ENCODE measurements at places on chromosomes 3 and 15. TPM values are rescaled to one million over a fixed set of nuclear protein-coding genes. Genes with fewer than 3 reads are reported as not detected.

The TICRR gene
- 0.14 TPM for total RNA-seq

The MINAR1 gene
- 0.36 TPM for total RNA-seq

The CSPG5 gene
- total RNA-seq: 2.3 TPM

The RLBP1 gene
- total RNA-seq: 6.6 TPM

The GNAT1 gene
- total RNA-seq: not detected

The TRANK1 gene
- total RNA-seq: 8.6 TPM

The CMTM8 gene
- not detected for total RNA-seq

The EBLN2 gene
- total RNA-seq: 2.9 TPM

The CTSH gene
- 96.7 TPM for total RNA-seq

The ASB14 gene
- not detected for total RNA-seq

The CLN6 gene
- 17.4 TPM for total RNA-seq

The A4GNT gene
- not detected for total RNA-seq

The CXCR6 gene
- 0.95 TPM for total RNA-seq

- no peaks in the 10 kb centered on the region for H3K36me3 ChIP-seq
- H3K4me3 ChIP-seq: no peak overlapping the region
- no peak overlapping the region for H3K27ac ChIP-seq
Observed at GRCh38 chr15:94280301-94280700, 48.9 kb downstream of the MCTP2 start.

GRCh38 chr15:82950746-82951370 lies 1.7 kb downstream of the HOMER2 start:
- H3K4me3 ChIP-seq: no peak overlapping the region
- H3K36me3 ChIP-seq: no peaks in the 10 kb centered on the region

GRCh38 chr3:43062040-43062563 lies 43.8 kb downstream of the POMGNT2 start:
- no peaks in the 10 kb centered on the region for H3K4me1 ChIP-seq
- H3K36me3 ChIP-seq: peaks cover 12% of the 10 kb centered on the region
- H3K4me3 ChIP-seq: no peak overlapping the region
- no peak overlapping the region for H3K27ac ChIP-seq
- no peaks in the 10 kb centered on the region for H3K27me3 ChIP-seq
- no peak for DNase-seq

DNA sequence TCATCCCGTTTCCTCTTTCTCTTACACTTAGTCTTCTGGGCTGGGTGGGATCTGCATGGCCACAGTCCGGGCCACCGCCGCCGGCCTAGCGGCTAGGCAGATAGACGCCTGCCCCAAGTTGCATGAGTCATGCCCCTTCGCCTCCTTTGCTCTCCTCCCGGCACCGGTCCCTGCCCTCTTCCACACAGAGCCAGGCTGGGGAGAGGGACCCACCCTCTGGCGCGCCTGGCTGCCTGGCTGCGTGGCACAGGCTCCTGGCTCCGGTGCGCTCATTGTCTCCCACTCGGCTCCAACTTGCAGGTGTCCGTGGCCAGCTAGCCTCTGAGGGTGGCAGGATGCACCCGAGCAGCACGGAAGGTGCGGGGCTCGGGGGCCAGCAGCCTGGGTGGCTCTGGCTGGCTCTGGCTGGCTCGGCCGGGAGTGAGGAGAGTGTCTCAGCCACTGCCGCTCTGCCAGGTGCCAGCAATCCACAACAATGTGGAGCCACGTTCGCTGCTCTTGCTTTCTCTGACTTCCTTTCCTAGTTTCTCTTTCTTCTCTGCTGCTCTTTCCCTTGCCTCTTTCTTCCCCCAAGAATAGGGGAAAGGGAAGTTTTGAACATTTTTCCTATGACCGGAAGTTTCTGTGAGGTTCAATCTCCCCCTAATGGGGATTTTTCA lies 22.4 kb upstream of the MTHFS start:
- no peaks in the 10 kb centered on the region for H3K36me3 ChIP-seq
- H3K27ac ChIP-seq: no peak overlapping the region
- H3K4me3 ChIP-seq: no peak overlapping the region
- H3K27me3 ChIP-seq: no peaks in the 10 kb centered on the region

- no peak overlapping the region for H3K27ac ChIP-seq
- no peak overlapping the region for H3K4me3 ChIP-seq
- no peaks in the 10 kb centered on the region for H3K36me3 ChIP-seq
- DNase-seq: no peak
- no peaks in the 10 kb centered on the region for H3K4me1 ChIP-seq
- no peaks in the 10 kb centered on the region for H3K27me3 ChIP-seq
Observed at GRCh38 chr15:47363653-47364052, 353.7 kb upstream of the SEMA6D start.

- H3K36me3 ChIP-seq: no peaks in the 10 kb centered on the region
- H3K4me1 ChIP-seq: no peaks in the 10 kb centered on the region
- H3K4me3 ChIP-seq: no peak overlapping the region
- no peak overlapping the region for H3K27ac ChIP-seq
- no peak for DNase-seq
- no peaks in the 10 kb centered on the region for H3K27me3 ChIP-seq
Observed at GRCh38 chr3:52014613-52015012, 18.9 kb upstream of the RPL29 start.

DNA sequence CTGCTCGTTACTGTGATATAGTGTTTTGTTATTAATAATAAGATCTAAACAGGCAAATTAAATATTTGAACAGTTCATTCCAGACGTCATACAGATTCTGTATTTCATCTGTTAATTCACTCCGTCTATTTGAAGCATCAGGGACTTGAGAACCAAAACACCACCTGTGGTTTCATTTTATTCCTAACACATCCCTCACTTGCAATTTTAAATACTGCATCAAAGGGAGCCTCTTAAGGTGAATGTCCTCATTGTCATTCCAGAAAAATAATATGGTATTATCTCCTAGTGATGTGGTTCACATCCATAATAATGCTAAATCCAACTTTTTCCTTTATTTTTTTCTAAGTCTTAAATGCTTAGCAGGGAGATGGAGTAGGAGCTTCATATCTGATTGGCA lies 1390.9 kb upstream of the CADM2 start:
- H3K36me3 ChIP-seq: no peaks in the 10 kb centered on the region
- H3K27me3 ChIP-seq: no peaks in the 10 kb centered on the region
- no peaks in the 10 kb centered on the region for H3K4me1 ChIP-seq
- DNase-seq: no peak
- no peak overlapping the region for H3K4me3 ChIP-seq
- H3K27ac ChIP-seq: no peak overlapping the region

- no peaks in the 10 kb centered on the region for H3K27me3 ChIP-seq
- no peak overlapping the region for H3K4me3 ChIP-seq
- DNase-seq: no peak
- peak overlapping the region; percentile 62 for H3K27ac ChIP-seq
- no peaks in the 10 kb centered on the region for H3K36me3 ChIP-seq
Observed at GRCh38 chr15:63194302-63194701, 4.9 kb downstream of the RAB8B start.

DNA sequence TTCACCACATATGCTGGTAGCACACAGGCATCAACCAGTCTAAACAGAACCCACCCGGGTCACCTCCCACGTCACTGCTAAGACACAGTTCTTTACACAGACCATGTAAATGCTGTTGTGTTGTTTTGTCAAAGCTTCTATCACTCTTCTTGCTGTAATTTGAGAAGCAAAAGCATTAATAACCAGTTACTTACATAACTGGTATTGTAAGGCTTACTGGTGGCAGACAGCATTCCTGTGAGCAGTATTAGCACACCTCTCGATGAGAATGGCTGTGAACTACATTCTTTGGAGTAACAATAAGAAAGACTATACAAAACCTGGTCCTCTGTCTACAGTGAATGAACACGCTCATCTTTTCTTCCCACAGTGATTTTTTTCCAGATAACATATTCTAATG lies 479.2 kb downstream of the LPP start:
- no peak overlapping the region for H3K4me3 ChIP-seq
- no peaks in the 10 kb centered on the region for H3K27me3 ChIP-seq
- no peaks in the 10 kb centered on the region for H3K36me3 ChIP-seq
- no peak for DNase-seq

DNA sequence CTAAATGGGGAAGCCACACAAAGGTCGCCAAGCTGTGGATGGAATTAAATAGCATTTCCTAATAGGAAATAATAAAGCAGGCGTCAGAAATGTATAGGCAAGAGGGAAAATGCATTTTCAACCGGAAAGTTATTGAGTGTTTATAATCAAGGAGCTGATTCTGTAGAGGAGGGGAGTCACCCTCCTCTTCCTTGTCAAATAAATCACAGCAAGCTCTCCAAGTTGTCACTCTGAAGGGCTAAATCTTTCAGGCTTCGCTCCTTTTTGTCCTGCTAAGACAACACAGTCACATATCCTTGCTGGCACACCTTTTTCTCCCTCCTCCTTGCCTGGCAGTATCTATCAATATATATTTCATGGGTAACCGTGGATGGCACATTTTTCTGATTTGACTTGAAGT lies 338.4 kb downstream of the SATB1 start:
- no peak overlapping the region for H3K27ac ChIP-seq
- peaks cover 14% of the 10 kb centered on the region for H3K4me1 ChIP-seq
- no peak for DNase-seq

GRCh38 chr3:63642488-63642887 lies 10.0 kb upstream of the SNTN start:
- no peaks in the 10 kb centered on the region for H3K4me1 ChIP-seq
- no peaks in the 10 kb centered on the region for H3K36me3 ChIP-seq
- H3K4me3 ChIP-seq: no peak overlapping the region
- H3K27ac ChIP-seq: no peak overlapping the region

- no peaks in the 10 kb centered on the region for H3K27me3 ChIP-seq
- no peak overlapping the region for H3K4me3 ChIP-seq
- H3K4me1 ChIP-seq: no peaks in the 10 kb centered on the region
- DNase-seq: no peak
Observed at GRCh38 chr3:177378168-177378567, 180.9 kb upstream of the TBL1XR1 start.

DNA sequence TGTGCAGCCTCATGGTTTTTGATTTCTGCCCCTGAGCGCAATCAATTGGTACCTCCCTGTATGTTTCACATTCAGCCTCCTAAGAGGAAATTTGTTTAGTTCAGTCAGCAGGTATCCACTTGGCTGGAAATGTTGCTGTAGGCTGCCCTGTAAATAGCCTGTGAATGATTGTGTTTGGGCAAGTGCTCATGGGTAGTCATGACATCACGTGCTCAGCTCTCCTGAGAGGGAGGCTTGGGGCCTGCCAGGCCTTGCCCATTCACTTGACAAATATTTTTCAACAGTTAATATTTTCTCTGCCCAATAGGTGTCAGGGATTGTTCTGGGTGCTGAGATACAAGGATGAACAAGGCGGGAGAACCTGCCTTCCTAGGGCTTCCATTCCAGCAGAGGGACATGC lies 13.3 kb downstream of the HRH1 start:
- no peaks in the 10 kb centered on the region for H3K27me3 ChIP-seq
- no peak overlapping the region for H3K27ac ChIP-seq
- H3K4me3 ChIP-seq: no peak overlapping the region
- no peaks in the 10 kb centered on the region for H3K36me3 ChIP-seq

- H3K36me3 ChIP-seq: no peaks in the 10 kb centered on the region
- peaks cover 49% of the 10 kb centered on the region for H3K4me1 ChIP-seq
- H3K27ac ChIP-seq: peak overlapping the region; percentile 40
Observed at GRCh38 chr3:188439080-188439479, 285.1 kb downstream of the LPP start.

GRCh38 chr3:127038466-127038865 lies 55.6 kb downstream of the PLXNA1 start:
- peaks cover 12% of the 10 kb centered on the region for H3K36me3 ChIP-seq
- peaks cover 2% of the 10 kb centered on the region for H3K27me3 ChIP-seq
- H3K4me1 ChIP-seq: peaks cover 4% of the 10 kb centered on the region
- peak; percentile 53 for DNase-seq
- no peak overlapping the region for H3K27ac ChIP-seq
- no peak overlapping the region for H3K4me3 ChIP-seq

DNA sequence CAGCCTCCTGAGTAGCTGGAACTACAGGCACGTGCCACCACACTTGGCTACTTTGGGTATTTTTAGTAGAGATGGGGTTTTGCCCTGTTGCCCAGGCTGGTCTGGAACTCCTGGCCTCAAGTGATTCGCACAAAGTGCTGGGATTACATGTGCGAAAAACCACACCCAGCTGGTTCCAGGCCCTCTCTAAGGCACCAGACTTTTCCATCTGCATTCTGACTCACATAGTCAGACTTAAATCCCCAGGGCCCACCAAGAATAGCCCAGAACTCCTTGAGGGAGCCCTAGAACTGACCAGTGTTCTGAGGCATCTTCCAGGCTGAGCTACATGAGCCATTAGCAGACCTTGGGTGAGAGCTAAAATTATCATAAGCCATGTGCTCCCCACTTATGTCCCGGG lies 68.1 kb downstream of the NMD3 start:
- no peaks in the 10 kb centered on the region for H3K36me3 ChIP-seq
- no peak overlapping the region for H3K4me3 ChIP-seq
- H3K27ac ChIP-seq: no peak overlapping the region
- no peaks in the 10 kb centered on the region for H3K27me3 ChIP-seq

- no peak overlapping the region for H3K27ac ChIP-seq
- no peak for DNase-seq
- H3K4me3 ChIP-seq: no peak overlapping the region
- H3K36me3 ChIP-seq: no peaks in the 10 kb centered on the region
- H3K27me3 ChIP-seq: no peaks in the 10 kb centered on the region
- no peaks in the 10 kb centered on the region for H3K4me1 ChIP-seq
Observed at GRCh38 chr3:190877925-190878324, 15.4 kb upstream of the GMNC start.

GRCh38 chr15:75034615-75035014 lies 11.2 kb downstream of the PPCDC start:
- no peaks in the 10 kb centered on the region for H3K36me3 ChIP-seq
- no peaks in the 10 kb centered on the region for H3K27me3 ChIP-seq
- no peak overlapping the region for H3K27ac ChIP-seq
- H3K4me3 ChIP-seq: no peak overlapping the region

GRCh38 chr3:167928381-167928780 lies 167.3 kb downstream of the GOLIM4 start:
- H3K4me3 ChIP-seq: no peak overlapping the region
- no peak for DNase-seq
- H3K27me3 ChIP-seq: no peaks in the 10 kb centered on the region
- H3K27ac ChIP-seq: no peak overlapping the region
- H3K36me3 ChIP-seq: no peaks in the 10 kb centered on the region

DNA sequence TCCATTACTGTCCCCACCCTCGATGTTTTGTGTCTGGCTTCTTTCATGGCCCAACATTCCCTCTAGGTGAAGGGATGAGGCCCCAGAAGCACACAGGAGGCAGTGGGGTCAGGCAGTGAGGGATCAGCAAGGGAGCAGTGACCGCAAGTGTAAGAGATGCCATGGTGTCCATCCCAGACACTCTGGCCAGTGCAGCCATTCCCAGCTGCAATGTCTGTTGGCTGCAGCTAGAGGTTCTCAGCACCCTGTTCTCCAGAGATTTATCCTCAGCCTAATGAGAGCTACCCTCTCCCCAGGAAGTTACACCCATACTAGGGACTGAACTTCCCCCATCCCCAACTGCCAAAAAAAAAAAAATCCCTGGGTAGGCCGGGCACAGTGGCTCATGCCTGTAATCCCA lies 40.2 kb downstream of the TRANK1 start:
- H3K27me3 ChIP-seq: no peaks in the 10 kb centered on the region
- no peak overlapping the region for H3K4me3 ChIP-seq
- no peak for DNase-seq
- H3K27ac ChIP-seq: no peak overlapping the region
- no peaks in the 10 kb centered on the region for H3K36me3 ChIP-seq

Data from sigmoid colon (tissue), 7 donors.